Testis (tissue), 5 donors: ENCODE measurements at places on chromosomes 7 and 10. TPM values are rescaled to one million over a fixed set of nuclear protein-coding genes. Genes with fewer than 3 reads are reported as not detected.

GRCh38 chr7:154584352-154585252, 418.3 kb downstream of the PAXIP1 start:
- no peak for DNase-seq

DNA sequence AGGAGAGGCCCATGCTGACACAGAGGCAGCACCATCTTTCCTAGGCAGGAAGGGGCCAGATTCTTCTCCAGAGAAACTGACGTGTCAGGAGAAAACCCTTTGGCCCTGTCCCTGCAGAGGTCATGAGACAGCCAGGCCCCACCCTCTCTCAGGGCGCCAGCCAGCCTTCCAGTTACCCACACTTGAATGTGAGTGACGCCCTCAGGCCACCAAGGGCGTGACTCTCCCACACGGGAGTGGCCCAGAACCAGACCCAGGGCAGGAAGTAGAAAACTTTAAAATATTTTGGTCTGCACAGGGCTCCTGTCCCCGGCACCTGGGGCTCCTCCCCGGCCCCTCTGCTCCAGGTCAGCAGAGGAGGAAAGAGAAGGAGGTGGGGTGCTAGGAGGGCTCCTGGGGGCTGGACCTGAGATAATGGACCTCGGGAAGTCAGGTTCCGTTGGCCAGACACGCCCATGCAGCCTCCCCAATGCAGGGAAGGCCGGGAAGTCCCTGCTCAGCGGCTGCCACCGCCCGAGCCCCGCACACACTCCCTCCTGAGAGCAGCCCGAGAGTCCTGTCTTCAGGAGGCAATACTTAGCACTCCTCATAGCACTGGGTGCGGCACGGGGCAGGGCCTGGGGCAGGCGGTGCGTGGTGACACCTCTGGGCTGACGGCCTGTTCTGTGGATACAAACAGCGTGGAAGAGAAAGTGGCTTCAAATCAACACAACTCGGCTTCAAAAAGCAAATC, 67.0 kb upstream of the CFAP46 start:
- DNase-seq: peak; percentile 63

DNA sequence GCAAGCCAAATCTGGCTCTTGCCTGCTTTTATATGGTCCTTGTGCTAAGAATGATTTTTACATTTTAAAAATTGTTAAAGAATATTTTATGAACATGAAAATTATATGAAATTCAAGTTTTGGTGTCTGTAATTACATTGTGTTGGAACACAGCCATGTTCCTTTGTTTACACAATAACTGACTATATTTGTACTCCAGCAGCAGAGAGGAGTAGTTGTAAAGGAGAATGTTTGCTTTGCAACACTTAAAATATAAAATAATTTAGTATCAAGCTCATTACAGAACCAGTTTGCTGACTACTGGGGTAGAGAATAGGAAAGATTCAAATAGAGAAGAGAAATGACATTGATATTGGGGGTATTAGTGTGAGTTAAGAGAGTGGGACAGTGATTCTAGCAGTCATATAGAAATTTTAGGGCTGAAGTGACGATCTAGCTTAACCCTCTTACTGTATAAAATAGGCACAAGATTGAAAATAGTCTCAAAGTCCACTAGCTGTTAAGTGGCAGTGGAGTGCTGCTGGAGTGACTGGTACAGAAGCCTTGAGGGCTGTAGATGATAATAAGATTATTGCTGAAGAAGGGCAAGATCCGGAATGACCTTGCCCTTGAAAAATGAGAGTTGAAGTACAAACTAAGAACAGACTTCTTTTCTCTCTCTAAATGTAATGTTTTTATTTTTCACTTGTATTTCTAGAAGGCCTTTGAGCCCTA, 28.2 kb downstream of the SGPL1 start:
- DNase-seq: no peak

DNA sequence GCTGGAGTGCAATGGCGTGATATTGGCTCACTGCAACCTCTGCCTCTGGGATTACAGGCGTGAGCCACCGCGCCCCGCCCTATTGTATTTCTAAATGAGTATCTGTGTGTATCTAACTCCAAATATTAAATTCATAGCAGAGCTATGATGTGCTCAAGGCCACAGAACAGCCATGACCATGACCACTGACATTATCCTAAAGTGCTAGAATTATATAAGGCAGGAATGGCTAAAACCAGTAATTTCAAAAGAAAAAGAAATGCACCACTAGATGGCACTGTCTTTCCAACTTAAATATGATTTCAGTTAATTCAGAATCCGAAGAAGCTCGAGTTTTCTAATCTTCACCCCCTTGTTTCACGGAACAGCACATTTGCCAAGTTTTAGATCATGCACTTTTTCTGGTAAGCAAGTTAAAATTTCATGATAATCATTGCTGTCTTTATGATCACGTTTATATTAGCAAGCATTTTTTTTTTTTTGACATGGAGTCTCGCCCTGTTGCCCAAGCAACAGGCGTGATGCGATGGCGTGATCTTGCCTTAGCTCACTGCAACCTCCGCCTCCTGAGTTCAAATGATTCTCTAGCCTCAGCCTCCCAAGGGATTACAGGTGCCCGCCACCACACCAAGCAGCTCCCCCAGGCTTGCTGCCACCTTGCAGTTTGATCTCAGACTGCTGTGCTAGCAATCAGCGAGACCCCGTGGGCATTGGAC, 65.3 kb downstream of the OR13A1 start:
- no peak for DNase-seq

- DNase-seq: no peak
Measured at GRCh38 chr10:72597897-72598296, 28.0 kb downstream of the MICU1 start.

DNA sequence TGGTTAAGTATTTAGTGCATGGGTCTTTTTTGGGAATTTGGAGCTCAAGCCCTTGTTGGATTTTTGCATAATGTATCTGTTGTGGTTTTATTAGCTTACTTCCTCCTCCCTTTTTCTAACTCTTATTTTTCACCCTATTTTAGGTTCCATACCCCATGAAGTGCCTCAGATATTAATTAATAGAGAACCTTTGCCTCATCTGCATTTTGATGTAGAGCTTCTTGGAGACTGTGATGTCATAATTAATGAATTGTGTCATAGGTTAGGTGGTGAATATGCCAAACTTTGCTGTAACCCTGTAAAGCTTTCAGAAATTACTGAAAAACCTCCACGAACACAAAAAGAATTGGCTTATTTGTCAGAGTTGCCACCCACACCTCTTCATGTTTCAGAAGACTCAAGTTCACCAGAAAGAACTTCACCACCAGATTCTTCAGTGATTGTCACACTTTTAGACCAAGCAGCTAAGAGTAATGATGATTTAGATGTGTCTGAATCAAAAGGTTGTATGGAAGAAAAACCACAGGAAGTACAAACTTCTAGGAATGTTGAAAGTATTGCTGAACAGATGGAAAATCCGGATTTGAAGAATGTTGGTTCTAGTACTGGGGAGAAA, 28.0 kb downstream of the SIRT1 start:
- DNase-seq: no peak

- peak; percentile 26 for DNase-seq
Measured at GRCh38 chr10:79938728-79939406, 10.0 kb downstream of the SFTPD start.

The NEUROD6 gene
- polyA plus RNA-seq: not detected

The CNPY1 gene
- polyA plus RNA-seq: 0.25 TPM

The ANK3 gene
- polyA plus RNA-seq: 23.5 TPM

The FAM25C gene
- polyA plus RNA-seq: not detected
